Lower leg skin (tissue), 4 donors: ENCODE measurements at places on chromosomes 1 and 21.

GRCh38 chr1:86833461-86834215, 80.3 kb downstream of the SELENOF start:
- DNase-seq = peak; percentile 89

DNA sequence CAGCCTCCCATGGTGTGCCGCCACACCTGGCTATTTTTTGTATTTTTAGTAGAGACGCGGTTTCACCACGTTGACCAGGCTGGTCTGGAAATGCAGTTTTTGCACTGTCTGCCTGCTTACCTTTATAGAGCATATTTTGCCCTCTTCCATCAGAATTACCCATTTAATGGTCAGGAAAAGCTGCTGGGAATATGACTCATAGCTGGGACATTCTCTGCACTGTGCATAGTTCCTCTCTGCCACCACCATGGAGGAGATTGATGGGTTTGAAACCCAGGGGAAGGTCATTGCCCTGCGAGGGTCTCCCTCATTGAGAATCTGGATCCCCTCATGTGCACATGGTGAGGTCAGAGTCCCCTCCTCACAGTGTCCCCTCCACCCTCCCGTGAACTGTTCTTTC, 32.1 kb downstream of the MX1 start:
- no peak for DNase-seq

DNA sequence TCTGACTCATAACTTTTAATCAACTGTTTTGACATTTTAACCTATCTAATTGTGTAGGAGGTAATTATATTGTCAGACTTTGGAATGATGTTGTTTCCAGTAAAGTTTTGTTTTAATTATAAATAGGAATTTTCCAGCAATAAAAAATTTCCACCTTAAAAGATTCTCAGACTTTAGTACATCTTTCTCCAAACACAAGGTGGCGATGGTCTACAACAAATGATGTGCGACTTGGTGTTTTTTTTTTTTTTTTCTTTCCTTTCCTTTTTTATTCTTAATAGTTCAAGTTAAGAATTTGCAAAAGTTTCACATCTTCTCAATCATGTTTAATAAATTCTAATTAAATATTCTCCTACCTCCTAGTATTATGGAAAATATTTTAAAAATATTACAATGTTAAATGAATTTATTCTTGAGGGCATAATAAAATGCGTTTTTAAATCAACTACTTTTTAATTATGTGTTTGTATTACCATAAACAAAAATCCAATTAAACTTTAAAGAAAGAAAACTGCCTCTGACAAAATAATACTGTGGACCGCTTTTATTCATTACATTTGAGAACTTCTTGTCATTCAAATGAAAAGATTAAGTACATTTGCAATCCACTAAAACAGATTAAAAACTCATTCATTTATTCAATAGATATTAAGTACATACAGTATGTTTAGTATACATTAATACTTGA, 4.4 kb upstream of the ADAMTS1 start:
- DNase-seq = no peak

DNA sequence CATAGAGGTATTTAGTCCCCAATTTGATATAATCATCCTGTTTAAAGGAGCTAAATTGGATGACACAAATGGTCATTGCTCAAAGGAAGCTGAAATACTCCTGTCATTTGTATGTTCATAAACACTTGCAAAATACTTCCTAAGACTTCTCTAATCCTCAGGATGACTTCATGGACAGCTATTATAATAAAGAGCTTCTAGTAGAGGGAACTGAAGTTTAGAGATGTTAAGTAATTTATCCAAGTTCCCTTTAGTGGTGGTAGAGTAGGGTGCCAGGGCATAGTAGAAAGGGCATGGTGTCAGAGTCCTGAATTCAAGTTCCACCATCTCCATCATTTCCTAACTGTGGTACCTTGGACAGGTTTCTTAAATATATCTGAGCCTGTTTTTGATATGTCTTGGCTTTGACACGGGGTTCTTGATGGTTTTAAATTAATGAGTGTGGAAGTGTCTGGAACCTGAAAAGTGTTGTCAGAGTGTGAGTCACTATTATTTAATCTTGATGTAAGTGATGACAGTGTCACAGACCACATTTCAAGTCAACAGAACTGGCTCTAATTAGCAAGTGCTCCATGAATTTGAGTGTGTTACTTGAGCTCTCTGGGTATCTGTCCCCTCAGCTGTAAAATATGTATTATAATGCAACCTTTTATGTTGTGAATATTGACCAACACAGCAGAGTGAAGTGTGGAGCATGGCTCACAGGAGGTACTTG, 12.1 kb upstream of the GBP6 start:
- DNase-seq = no peak

- DNase-seq = peak; percentile 94
Measured at GRCh38 chr1:16078925-16079656, 5.6 kb upstream of the FAM131C start.

- no peak for DNase-seq
Measured at GRCh38 chr1:3680488-3681230, 28.3 kb downstream of the TP73 start.

- no peak for DNase-seq
Measured at GRCh38 chr1:64878931-64879611, 87.3 kb downstream of the JAK1 start.

DNA sequence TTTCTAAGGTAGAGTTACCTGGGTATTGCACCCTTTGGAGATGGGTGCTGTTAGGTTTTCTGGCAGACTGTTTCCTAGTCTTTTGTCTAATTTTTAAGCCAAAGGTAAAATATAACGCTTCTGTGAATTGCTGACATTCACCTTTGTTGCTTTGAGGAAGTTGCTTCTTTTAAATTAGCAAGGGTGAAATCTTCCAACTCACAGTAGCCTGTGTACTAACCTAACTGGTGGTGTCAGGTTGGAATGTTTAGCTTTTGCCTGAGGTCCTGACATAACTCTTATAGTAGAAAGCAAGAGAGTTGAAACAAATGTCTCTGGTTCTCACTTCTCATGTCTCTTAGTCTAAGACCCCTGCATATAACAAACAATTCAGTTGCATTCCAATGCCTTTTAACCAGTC, 61.1 kb upstream of the LPGAT1 start:
- no peak for DNase-seq

DNA sequence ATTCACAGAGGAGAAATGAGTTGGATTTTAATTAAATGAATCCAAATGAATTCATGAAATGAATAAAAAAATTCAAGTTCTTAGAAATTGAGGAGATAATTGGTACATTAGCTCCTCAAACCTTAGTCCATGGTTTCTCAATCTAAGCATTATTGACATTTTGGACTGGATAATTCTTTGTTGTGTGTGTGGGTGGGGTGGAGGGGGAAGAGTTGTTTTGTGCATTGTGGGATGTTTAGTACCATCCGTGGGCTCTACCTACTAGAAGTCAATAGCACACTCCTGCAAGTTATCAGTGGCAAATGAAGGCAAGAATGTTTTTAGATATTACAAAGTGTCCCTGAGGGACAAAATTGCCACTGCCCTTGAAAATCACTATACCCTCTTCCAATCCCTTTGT, 431.9 kb downstream of the PLPP3 start:
- no peak for DNase-seq

GRCh38 chr21:36260030-36260787, 59.8 kb upstream of the MORC3 start:
- DNase-seq = peak; percentile 45

DNA sequence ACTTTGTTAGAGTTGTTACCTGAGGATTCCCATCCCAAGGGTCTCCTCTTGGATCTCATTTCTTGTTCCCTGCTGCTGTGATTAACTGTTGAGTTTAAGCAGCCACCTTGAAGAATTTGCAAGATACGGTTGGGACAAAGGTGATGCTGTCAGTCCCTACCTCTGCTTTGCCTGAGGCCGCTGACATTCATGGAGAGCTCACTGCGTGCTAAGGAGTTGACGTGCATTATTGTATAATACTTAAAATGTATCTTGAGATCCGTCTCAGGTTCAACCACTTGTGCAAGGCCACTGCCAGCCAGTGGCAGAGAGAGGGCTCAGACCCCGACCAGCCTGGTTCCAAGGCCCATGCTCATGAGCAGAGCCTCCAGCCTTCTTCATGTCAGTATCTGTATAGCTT, 14.2 kb downstream of the DOP1B start:
- DNase-seq = no peak

DNA sequence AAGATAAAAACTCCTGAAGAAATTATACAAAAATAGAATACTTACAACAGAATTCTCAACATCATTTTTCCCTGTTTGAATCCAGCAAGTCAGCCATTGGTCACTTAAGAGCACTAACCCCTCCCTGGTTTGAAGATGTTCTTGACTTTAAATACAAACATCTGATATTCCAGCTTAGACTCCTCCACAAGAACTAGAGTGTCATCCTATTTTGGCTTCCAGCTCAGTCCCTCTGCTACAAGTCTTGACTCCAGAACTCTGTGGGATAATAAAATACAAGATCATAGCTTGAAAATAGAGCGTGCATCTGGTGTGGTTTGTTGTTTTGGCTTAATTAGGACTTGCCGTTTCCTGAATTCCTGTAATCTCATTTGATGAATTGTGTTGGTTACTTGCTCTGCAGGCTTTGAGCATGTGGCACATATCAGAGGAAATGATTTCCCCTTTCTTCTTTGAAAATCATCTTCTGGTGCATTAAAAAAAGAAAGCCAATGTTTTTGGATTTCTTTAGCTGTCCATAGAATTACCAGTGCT, 63.7 kb upstream of the DPT start:
- DNase-seq = no peak

GRCh38 chr1:193533853-193534252, 347.4 kb upstream of the B3GALT2 start:
- no peak for DNase-seq

GRCh38 chr1:182764029-182764727, 25.4 kb upstream of the NPL start:
- no peak for DNase-seq

GRCh38 chr1:222792744-222793143, 22.1 kb upstream of the DISP1 start:
- no peak for DNase-seq

- DNase-seq = no peak
Measured at GRCh38 chr1:221709854-221710253, 32.0 kb downstream of the DUSP10 start.

- no peak for DNase-seq
Measured at GRCh38 chr1:221891708-221892107, 149.8 kb upstream of the DUSP10 start.

DNA sequence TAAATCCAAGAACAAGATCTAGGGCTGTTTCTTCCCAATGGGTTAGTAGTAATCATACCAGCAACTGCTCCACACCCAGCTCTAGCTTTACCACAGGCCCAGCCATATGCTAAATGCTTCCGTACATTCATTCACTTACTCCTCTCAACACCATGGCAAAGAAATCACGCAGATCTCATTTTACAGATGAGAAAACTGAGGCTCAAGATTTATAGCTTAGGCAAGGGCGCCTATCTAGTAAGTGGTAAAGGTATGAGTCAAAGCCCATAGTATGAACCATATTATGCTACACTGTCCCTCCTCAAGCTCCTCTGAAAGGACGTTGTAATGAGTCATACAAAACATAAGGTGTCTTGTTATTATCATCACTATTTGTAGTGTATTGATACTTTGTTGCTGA, 82.2 kb downstream of the NIBAN1 start:
- DNase-seq = no peak

DNA sequence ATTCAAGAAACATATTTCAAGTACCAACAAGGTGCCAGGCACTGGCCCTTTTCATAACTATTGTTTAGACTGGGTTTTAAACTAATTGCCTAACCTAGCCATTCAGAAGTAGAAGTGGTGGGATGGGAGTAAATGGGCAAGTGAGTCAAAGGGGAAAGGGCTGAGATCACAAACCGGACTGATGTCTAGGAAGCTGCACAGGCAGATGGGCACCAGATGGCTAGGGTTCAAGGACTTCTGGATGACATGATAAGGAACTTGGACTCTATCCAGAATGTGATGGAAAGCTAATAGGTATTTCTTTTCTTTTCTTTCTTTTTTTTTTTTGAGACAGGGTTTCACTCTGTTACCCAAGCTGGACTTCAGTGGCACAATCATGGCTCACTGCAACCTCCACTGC, 46.6 kb downstream of the LYST start:
- no peak for DNase-seq

DNA sequence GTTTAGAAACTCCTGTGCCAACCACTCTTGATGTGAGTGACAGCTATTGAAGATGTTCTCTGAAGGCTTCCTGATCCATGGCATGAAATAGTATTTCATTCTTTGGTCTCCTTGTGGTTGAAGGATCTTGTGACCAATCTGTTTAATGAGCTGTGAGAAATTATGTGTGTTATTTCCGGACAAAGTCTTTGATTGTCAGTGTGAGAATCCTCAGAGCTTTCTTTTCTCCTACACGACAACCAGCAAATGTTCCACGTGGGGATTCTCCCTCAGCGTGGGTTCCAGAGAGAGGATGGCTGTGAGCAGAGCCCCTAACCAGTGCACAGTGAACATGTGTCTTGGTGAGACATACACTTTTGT, 45.0 kb upstream of the HOOK1 start:
- DNase-seq = no peak

GRCh38 chr1:52140633-52141512, 1.0 kb upstream of the ZFYVE9 start:
- no peak for DNase-seq

DNA sequence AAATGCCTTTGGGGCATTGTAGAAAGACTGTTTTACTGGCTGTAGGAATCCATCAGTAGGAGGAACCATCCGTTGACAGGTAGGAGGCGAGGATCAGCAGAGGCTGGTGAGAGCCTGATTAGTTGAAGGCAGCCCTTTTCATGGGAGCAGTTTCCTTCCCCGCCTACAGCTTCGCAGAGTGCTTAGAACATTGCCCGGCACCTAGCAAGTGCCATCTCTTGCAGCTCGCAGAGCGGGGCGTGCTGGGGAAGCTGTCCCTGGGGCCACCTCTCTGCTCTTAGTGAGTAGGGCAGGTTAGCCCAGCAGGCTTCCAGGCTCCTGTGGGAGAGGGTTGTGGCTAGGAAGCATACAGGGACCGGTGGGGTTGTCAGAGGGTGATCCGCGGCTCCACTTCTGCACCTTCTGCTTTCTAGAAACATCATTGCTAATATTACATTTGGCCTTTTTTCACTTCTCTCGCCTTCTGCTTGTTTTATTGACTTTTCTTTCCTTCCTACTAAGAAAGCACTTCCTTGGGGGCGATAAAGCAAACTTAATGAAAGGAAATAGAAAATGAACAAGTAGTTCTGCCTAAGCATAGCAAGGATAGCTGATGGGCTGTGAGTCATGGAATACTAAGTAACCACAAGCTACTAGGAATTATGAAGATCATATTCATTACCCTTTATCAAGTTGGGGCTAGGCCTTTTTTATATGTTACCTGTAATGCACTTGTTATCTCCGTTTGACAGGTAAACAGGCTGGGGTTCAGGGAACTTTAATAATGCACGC, 176.7 kb downstream of the GALNT2 start:
- DNase-seq = no peak
